ENCODE measurements at places on chromosomes 12 and 14. TPM values are rescaled to one million over a fixed set of nuclear protein-coding genes. Genes with fewer than 3 reads are reported as not detected.

The SMCO2 gene
- total RNA-seq: not detected

The OVCH1 gene
- not detected for total RNA-seq

The OR11H7 gene
- not detected for total RNA-seq

The UNC79 gene
- not detected for total RNA-seq

The OSBPL8 gene
- total RNA-seq: 87.3 TPM

The TMCC3 gene
- total RNA-seq: 0.18 TPM

The TMEM233 gene
- not detected for total RNA-seq

Data from CD8-positive, alpha-beta memory T cell (primary cell).